CD8-positive, alpha-beta T cell (primary cell): ENCODE measurements at places on chromosomes 1 and 21.

GRCh38 chr1:91201694-91202093 is 179.9 kb upstream of the ZNF644 start:
- no peak for DNase-seq

GRCh38 chr1:6303397-6304012 is 42.6 kb upstream of the GPR153 start:
- DNase-seq: no peak

DNA sequence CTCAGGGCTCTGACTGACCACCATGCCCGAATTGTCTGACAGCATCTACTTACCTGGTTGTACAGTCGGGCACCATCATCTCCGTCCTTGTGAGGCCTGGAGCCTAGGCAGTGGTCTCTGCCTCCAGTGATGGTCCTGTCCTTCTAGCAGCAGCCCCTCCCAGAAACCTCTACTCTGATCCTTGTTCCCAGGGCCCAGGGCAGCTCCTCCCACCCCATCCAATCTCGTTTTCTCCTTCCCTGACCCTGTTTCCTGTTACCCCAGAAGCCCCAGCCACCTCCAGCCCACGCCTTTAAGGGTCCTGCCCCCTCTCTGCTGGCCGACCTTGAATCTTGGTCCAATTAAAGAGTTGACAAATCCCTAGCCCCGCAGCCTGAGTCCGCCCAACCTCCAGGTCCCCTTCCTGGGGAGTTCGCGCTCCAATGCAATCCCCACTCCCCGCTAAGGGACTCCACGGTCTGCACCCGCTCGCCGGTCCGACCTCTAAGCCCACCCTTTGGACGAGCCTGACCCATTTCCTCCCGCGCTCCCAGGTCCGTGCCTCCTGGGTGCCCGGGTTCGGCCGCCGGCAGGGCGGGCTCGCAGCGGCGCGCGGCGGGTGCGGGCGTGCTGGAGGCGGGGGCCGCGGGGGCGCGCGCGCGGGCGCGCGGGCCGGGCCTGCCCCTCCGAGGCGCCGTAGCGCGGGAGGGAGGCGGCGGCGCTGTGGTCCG is at the start of gene B4GALT2:
TSS of gene B4GALT2 (plus strand) at position 660 of the 710 bp plus-strand sequence. CDS start 1,951 bp downstream, outside the sequence.
- peak; percentile 56 for DNase-seq

- DNase-seq: no peak
Measured at GRCh38 chr1:230909974-230910754, 41.8 kb upstream of the C1orf198 start.

GRCh38 chr21:14900058-14900457 is 164.7 kb downstream of the NRIP1 start:
- DNase-seq: no peak

DNA sequence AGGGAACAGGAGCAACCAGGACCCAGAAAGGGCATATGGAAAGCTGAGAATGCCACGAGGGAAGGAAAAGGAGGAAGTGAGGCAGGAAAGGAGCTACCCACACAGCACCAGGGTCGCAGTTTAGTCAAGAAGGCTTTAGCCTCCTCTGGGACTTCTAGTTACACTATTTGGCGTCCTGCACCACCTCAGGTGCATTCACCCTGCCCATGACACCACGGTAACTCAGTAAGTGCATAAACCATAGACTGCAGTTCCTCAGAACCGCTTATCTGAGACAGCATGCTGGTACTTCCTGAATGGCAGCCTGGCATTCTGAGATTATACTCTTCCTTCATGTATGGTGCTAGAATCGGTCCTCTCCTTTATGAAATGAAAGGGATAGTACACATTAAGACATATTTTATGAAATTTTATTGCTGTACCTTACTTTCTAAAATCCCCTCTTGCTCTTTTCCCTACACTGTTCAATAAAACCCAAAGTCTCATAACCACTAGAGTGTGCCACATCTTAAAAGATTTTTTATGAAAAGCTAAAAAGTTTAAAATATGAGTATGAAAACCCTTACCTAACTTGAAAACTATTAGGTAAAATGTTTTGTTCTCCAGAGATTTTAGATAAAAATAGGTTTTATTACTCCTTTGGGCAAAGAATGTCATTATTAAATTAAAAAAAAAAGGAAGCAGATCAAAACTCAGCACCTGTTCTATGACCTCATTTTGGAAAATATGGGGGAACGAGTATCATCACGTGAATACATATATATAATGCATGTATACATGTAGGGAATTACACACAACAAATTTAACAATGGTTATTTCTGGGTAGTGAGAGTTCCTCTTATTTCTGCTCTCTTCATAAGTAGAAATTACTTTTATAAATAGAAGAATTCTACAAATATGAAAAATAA is 67.3 kb downstream of the VAV3 start:
- DNase-seq: peak; percentile 3

DNA sequence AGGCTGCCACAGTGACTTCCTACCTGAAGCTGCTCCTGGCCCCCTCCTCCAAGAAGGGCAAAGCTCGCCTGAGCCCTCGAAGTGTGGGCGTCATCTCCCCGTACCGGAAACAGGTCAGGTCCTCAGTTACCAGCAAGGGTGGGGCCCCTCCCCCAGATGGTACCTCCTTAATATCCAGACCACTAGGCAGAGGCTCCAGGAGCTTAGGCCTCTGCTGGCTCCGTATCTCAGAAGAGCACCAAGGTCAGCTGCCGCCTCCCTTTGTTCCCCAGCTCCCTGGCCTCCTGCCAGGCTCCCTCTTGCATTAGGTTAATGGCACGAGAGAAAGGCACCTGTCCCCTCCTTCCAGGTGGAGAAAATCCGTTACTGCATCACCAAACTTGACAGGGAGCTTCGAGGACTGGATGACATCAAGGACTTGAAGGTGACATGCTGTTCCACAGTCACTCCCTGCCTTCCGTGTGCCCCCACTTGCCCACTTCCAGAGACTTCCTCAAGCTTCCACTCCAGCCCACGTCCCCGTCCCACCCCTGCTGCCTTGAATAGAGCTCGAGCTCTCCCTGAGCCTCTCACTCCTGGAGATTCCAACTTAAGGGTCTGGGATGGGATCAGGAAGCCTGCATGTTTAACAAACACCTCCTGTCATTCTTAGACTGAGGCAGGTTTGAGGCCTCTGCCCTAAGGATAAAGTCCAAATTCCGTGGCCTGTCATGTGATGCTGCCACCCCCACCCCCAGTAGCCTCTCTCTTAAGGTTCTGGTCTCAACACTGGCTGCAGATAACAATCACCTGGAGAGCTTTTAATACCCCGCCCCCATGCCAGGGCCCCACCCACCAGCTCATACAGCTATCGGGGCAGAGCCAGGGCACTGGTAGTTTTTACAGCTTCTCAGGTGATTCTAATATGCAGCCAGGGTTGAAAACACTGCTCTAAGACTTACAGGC is 8.3 kb downstream of the RHOC start:
- no peak for DNase-seq

- DNase-seq: peak; percentile 29
Measured at GRCh38 chr1:54355931-54356679, 50.1 kb downstream of the SSBP3 start.

DNA sequence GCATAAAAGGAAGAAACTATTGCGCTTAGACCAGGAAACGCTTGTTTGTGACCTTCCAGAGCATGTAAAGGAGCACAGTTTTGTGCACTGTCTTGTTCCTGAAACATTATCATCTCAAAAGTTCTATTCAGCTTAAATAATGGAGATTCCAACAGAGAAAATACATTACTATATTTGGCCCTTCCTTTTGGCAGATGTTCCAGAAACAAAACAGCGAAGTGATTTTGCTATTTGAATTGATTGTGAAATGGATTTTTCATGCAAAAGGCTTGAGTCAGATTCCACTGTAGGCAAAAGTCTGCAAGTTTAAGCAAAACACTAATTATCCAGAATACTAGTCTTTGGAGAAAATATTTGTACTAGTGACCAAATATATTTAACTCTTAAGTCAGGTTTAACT is 80.3 kb upstream of the PTBP2 start:
- no peak for DNase-seq

GRCh38 chr1:87330885-87331364 is 2.2 kb downstream of the LMO4 start:
- DNase-seq: no peak

DNA sequence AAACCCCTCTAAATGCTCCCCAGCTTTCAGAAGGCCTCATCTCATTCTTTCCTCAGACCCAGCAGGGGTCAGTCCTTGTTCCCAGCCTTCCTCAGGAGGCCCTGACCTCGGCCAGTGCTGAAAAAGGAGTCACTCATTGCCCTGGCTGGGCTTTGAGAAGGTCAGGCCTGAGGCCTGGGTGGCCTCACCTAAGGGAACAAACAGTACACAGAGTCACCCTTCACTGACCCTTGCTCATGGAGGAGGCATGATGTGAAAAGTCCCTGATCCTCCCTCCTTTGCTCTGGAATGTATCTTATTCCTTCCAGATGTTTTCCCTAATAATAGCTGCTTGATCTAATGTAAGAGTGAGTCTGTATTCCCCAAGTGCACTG is 117.7 kb upstream of the SLC44A3 start:
- DNase-seq: no peak

GRCh38 chr1:169604781-169605560 is 18.7 kb upstream of the F5 start:
- DNase-seq: peak; percentile 69

DNA sequence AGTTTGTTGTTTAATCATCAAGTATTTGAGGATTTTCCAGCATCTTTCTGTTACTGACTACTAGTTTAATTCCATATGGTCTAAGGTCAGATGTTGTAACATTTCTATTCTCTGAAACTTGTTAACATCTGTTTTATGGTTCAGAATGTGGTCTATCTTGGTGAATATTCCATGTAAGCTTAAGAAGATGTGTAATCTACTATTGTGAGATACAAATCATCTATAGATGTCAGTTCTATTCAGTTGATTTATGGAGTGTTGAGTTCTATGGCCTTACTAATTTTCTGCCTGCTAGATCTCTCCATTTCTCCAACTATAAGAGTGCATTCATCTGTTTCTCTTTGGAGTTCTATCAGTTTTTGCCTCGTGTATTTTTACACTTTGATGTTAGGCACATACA is 31.5 kb downstream of the WARS2 start:
- no peak for DNase-seq

DNA sequence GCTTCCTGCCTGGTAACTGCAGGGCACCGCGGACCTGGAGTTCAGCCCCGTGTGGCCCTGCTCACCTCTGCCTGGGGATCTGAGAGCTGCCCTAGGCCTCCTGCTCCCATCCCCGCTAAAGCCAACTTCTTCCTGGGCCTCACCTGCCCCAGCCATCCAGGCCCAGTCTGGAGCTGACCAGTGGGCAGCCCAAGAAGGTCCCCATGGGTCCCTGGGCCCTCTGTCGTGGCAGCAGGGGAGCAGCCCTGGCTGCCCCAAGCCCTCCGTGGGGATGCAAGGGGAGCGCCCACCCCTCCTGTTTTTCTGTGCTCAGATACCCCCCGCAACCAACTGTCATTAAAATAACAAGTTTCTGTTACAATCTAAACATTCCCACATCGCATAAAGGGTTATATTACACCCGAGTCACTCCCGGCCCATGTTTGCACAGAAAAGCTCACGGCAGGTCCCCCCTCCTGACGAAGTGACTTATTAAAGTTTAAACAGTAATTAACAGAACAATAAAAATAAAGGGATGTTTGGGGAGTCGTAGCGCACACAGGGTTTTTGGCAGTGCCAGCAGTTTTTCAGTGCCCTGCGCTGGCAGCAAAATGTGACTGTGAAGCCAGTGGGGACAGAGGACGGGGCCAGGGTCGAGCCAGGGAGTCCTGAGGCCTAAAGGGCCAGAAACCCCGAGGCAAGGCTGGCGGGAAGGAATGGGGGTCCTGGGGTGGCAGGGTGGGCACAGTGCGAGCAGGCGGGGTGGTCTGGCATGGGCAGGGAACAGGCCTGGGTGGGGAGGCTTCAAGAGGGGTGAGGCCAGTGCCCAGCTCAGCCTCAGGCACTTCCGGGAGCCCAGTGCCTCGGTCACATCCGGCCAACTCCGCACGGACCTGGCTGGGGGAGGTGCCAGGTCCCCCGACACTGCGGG is 121.5 kb downstream of the CASZ1 start:
- no peak for DNase-seq

DNA sequence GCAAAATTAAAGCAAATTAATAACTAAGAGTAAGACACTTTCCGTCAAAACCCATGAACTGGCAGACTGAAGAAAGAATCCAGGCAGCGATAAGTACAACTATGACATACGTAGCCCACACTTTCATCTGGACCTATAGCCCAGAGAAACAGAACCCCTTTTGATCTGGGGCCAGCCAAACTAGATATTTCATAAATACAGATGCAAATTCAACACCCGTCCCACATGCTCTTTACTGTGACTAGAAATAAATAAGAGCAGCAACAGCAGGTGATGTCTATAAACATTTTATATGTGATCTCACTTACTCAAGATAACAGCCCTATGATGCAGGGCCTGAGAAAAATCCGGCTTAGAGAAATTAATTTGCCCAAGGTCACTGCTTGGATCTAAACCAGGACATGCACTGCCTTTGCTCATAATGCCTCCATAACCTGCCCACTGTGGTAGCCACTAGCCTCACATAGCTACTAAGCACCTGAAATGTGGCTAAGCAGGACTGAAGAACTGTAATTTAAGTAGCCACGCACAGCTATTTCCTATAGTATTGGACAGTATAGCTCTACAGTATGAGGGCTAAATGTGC is 130.2 kb downstream of the TGFBR3 start:
- DNase-seq: no peak

- no peak for DNase-seq
Measured at GRCh38 chr1:25817840-25818501, 1.8 kb upstream of the MTFR1L start.

DNA sequence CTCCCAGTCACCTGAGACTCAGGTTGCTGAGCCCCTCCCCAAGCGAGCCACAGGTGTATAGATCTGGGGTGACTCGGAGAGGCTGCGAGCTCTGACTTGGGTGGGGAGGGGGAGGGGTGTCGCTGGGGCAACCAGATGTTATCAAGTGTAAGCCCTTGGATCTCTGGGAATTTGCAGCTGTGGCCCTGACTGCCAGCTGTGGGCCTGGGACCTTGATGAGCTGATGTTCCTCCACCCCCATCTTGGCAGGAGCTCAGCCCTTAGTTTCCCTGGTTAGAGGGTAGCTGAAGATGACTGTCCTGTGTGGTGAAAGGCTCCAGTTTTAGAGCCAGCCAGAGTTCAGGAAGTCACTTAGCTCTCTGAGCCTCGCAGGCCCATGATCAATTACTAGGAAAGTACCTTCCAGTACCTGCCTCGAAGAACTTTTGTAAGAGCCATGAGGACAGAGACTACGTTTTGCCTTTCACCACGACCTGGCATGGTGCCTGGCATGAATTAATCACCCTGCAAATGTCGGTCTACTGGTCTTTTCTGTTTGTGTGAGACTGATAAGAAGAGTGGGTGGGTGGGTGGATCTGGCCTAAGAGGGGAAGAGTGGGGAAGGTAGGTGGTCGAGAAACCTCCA is 55.8 kb downstream of the YARS1 start:
- no peak for DNase-seq

GRCh38 chr1:1178794-1179331 is 5.2 kb downstream of the TTLL10 start:
- DNase-seq: no peak

GRCh38 chr1:61459345-61459744 is 265.6 kb downstream of the TM2D1 start:
- no peak for DNase-seq
